ENCODE measurements at places on chromosomes 2 and 18.

DNA sequence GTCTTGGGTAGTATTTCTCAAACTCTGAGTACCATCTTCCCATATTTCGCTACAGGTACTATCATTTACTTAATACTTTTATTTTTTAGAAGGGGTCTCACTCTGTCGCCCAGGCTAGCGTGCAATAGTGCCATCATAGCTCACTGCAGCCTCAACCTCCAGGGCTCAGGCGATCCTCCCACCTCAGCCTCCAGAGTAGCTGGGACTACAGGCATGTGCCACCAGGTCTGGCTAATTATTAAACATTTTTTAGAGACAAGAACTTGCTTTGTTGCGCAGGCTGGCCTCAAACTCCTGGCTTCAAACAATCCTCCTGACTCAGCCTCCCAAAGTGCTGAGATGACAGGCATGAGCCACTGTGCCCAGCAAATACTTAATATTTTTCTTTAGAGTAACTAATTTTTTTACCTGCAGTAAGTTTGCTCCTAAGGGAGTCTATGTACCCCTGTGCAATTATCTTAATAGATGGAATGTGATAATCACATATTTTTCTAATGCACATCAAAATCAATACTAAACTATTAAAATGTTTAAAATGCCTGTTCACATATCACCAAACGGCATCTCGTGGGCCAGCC is 100.6 kb upstream of the ST3GAL5 start:
- no peak for DNase-seq

DNA sequence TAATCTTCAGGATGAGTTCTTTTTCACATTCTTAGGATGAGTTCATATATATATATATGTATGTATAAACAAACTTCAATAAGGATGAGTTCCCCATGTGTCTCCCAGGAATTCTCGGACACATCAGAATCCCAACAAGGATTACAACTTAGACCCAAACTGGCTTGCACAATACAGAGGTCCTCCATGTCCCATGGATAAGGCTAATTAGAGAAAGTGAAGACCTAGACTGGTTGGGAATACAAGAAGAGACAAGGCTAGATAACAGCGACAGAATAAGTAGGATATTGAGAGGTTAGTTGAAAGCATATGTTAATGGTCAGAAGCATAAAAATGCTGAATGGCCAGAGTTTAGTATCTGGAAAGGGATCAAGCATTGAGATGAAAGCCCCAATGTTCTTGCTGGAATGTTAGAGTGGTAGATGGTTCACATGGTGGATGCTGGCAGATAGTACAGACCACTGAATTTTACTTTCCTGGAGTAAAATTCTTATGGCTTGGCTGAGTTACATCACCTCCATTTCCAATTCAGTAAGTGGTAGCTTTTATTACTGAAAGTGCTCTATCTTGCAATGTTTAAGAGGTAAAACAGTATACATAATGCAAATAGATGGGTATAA is 154.9 kb upstream of the EPHA4 start:
- DNase-seq: no peak

DNA sequence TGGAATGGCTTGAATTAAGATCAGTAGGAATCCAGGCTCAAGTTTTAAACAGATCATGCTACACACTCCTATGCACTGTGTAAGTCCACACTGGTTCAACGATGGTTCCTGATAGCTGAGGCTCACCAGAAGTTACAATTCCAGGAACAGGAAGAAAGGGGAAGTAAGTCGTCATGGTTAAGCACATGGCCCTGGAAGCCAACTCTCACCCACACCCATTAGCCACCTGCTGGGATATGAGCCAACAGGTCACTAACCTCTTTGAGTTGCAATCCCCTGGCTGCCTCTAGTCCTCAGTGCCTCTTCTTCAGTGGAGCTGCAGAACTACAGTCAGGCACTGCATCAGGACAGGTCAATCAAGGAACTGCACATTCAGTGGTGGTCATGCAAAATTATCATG is 133.5 kb downstream of the TMEM182 start:
- no peak for DNase-seq

DNA sequence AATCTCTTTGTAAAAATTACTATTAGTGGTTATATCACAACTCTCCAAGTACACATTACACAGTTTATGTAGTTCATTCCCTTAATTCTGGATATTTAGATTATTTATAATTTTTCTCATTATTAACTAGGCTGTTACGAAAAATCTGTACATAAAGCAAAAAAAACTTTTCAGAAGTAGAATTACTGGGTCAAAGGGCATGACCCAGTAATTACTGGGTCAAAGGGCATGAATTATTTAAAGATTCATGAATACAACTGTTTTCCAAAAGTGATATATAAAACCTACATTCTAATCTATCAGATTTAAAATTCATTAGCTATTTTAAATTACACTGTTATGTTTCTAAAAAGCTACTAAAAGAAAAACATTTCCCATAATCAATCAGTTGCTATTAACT is 55.3 kb downstream of the MSH6 start:
- no peak for DNase-seq

DNA sequence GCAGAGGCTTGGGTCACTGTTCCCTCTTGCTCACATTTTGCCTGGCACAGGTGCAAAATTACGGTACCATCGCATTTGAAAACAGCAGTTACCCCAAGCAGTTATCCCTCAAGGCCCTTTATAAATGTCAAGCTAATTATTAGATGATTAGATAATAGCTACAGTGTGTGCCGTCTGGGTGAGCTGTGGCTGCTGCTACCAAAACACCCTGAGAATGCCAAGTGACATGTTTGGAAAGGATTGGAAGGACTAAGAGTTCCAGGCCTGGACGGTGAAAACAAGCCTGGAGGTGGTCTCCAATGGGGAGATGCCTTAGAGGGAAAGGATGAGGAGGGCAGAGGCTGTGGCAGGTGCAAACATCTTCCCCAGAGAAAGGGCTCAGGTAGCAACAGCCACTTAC is 120.6 kb downstream of the CAPN13 start:
- DNase-seq: no peak

DNA sequence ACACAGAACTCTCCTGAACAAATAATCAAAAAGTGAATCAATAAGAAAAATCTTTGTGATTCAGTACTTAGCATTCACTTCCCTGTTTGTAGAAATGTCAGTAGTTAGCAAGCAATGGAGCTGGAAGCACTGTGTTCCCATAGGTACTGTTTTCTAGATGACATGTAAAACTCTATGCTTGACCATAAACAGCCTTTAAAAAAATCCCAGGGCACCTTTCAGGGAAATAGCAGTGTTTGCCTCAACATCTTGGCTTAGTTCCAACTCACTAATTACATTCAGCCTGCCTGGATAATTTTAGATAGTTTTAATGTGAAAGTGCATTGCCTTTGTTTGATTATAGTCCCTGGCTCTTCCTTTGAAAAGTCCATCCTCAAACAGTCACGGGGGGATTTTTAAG is 721.8 kb downstream of the ERBB4 start:
- DNase-seq: no peak

- no peak for DNase-seq
Measured at GRCh38 chr2:215949991-215950404, 63.4 kb downstream of the MREG start.

DNA sequence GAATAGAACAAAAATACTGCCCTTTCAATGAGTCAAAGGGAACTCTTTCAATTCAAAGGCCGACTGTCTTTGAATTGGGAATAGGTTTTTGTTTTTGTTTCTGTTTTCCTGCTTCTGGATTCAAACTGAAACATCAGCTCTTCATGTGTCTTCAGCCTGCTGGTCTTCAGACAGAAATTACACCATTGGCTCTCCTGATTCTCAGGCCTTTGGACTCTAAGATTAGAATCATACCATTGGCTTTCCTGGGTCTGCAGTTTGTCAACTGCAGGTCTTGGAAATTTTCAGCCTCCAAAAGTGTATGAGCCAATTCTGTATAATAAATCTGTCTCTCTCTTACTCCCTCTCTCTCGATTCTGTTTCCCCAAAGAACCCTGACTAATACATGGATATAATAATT is 31.1 kb downstream of the CTLA4 start:
- DNase-seq: no peak

- no peak for DNase-seq
Measured at GRCh38 chr2:42921721-42922120, 129.3 kb upstream of the HAAO start.

- no peak for DNase-seq
Measured at GRCh38 chr2:174014011-174014698, 49.0 kb upstream of the SP3 start.

- no peak for DNase-seq
Measured at GRCh38 chr2:128545085-128545484, 226.4 kb upstream of the HS6ST1 start.

GRCh38 chr2:159592441-159592840 is 23.9 kb downstream of the BAZ2B start:
- no peak for DNase-seq

DNA sequence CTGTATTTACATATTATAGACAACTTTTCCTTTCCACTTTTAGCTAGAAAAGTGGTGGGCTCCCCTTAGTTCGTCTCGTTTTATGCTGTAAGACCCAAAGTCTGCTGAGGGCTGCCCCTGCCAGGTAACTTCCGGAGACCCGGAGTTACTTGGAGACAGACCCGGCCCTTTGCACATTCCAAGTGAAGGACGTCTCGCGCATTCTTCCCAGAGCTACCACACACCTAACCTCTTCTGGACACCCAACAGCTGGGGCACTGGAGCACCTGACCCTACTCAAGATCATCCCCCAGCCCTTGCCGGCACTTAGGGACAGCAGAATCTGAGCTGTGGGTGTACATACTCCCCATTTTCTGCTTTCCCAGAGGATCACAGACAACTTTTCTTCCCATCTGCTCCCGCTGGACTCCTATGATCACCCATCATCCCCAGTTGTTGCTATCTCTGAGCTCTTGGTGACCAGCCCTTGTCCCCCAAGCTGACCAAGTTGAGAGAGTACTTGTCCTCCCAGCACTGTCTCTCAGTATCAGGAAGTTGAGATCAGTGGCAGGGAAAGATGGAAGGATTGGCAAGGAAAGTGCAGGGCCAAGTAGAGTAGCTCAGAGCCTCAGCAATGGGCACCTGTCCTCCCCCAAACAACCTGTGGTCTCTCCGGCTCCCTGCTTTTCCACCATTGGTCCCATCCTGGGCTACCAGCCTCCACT is 8.4 kb upstream of the SATB2 start:
- no peak for DNase-seq

DNA sequence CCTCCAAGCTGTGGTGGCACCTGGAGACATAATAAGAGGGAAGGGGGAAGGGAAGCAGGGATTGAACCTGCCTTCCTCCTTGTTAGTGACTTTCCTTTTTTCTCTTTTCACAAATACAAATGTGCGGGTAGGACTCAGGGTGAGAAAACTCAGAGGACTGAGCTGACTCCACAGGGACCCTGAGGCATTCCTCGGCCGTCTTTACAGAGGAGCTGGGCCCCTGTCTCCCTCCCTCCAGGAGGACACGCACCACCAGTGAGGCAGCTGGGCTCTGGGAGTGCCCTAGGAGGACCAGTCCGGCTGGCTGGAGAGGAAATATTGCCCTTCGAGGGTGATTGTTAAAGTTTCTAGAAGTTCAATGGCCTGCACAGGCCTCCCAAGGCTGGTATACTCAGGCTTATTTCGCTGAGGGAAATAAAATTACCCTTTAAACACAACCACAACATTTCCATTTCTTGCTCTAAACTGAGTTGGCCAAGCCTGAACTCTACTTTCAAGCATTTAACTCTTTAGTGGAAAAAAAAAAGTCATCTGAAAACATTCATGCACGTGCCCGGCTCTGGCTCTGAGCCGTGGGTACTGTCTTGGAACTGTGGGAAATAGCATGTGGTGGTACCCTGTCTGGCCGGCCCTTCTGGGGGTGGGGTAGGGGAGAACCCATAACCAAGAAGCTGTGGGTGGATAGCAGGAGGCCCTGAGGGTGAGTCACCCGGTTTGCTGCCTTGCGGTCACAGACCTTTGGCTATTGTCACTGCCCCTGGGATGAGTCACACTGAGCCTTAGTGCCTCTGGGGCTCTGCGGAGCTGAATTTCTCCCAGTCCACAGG is 116.0 kb downstream of the COPS8 start:
- DNase-seq: no peak

GRCh38 chr2:62175728-62176127 is 20.2 kb upstream of the B3GNT2 start:
- no peak for DNase-seq

DNA sequence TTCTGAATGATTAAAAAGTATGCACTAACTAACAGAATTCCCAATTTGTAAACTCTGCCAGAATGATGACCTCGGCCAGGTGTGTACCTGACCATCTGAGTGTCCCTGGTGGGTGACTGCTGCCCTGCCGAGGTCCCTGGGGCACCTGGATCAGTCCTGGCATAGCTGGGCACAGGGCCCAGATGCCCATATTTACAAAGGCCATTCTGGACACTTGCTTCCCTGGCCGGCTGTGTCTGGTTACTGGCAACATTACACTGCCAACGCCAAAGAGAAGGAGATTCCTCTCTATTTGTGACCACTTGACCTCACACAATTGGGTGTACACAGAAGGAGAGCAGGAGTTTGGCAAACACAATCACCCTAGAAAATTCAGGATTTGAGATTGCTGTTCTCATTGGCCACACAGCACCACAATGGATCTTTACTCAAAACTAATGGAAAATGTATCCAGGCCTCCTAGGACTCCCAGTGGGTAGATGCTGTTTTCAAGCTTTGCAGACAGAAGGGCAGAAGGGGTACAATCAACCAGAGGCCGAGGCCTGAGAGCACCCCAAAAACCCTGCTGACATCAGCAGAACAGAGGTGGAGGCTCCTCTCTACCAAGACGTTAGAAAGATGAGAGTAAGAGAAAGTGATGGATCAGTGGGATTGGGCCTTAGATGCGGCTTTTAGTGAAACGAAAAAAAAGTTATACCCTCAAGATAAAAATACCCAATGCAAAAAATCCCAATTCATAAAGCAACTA is 58.3 kb upstream of the PXDN start:
- no peak for DNase-seq

DNA sequence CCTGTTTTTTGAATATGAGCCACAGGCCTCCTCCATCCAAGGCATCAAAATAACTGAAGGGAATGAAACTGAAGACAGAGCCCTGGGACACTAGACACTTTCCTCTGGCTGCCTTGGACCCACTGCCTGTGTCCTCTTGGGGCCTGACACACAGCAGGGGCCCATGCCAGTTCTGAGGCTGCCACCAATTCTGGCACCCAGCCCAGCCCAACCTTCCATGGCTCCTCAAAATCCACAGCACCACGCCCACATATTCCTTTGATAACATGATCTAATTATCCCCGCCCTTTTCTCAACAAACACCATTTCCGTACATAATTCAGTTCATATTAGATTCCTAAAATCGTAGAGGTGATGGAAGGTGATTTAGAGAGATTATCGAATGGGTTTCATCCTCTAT is 64.2 kb downstream of the EMX1 start:
- no peak for DNase-seq

DNA sequence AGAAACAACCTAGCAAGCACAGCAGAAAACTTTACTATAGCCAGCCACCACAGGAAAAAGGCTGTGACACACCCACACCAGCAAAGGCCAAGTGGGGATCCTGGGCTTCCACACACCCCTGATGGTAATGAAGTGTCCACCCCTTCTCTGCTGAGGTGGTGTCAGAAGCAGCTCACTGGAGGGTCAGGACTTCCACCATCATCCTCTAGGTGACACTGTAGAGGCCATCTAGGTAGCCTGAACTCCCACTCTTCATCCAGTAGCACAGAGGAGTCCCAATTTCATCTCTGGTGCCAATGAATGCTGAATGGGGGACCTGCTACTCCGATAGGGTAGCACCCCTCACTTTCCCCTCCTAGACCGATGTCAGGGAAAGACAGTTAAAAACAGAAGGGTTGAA is 1544.4 kb downstream of the LRP1B start:
- DNase-seq: no peak

GRCh38 chr2:126406267-126406666 is 249.7 kb upstream of the GYPC start:
- DNase-seq: no peak

- DNase-seq: no peak
Measured at GRCh38 chr2:172280571-172281361, 146.6 kb upstream of the ITGA6 start.

- no peak for DNase-seq
Measured at GRCh38 chr2:115386465-115386864, 944.0 kb downstream of the DPP10 start.

All from stimulated activated CD8-positive, alpha-beta memory T cell treated with anti-CD3 and anti-CD28 coated beads, Interleukin-7, amount 100 ng/mL, for 1 hour (primary cell).